ENCODE measurements at places on chromosomes 13 and 19.

- DNase-seq, result no peak
These were observed 147.0 kb upstream of the RNF113B start for GRCh38 chr13:98324105-98324504.

DNA sequence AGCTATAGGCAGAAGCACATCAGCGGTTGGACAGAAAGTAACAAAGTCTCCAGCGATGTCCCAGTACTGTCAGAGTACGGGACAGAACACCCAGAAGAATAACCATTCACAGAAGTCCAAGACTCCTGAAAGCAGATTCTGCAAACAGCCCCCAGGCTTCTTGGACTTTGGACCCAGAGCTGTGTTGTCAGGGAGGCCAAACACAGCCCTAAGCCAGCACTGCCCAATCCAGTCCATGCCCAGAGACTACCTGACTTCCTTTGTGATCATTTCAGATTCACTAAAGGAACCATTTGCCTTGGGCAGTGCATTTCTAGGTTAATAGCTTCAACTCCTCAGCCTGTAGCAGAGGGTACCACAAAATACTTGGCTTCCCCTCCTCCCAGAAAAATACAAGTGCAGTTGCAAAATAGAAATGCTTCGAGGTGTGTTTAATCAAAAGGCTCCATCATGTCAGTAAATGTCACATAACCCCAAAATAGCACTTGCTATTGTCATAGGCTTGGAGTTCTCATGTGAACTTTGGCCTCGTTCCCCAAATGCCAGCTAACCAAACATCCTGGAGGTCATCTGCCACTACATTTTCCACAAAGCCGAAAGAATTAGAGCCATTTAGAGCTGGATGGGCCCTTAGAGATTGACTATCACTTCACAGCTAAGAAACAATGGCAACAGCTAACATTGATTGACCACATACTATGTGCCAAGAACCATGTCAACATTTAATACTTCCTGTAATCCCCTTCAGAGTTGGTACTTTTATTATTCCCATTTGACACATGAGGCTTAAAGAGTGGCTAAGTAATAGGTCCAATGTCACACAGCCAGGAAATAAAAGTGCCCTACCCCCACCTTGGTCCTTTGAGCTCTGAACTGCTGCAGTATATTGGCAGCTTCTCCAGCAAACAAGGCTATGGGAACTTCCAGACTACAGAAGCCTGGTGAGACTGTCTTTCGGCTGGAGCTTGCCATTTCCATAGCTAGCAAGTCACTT lies 329.9 kb downstream of the FOXO1 start:
- DNase-seq, result no peak

DNA sequence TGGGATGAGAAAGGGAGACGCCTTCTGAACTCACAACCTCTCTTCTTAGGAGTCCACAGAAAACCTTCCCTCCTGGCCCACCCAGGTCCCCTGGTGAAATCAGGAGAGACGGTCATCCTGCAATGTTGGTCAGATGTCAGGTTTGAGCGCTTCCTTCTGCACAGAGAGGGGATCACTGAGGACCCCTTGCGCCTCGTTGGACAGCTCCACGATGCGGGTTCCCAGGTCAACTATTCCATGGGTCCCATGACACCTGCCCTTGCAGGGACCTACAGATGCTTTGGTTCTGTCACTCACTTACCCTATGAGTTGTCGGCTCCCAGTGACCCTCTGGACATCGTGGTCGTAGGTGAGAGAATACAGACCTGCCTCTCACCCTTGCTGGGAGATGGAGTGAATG lies 3.3 kb downstream of the KIR3DL3 start:
- no peak for DNase-seq

DNA sequence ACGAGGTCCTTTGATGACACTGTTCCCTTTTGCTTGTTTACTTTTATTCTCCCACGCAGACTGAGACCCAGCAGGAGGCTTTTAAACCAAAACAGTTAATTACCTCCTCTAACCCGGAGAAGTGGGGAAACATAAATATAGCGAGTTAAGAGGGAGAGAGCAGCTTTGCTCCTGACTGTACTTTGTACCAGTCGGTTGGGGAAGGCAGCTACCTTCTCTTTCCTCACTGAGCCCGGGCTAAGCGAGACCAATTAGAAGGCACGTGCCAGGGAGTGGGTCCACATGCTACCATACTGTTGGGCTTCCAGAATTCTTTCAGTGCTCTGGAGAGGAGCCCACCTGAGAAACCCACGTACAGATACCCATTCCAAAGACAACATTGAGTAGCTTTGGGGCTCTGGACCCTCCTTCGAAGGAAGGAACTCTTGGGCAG lies 124.2 kb downstream of the ZIC5 start:
- DNase-seq, result no peak

GRCh38 chr19:43504426-43505185 lies at the start of gene PHLDB3:
Gene PHLDB3, minus strand, starts transcription at chr19:43504746. Its CDS starts 628 bp downstream, at chr19:43504118.
- no peak for DNase-seq

- DNase-seq, result peak; percentile 62
These were observed 9.5 kb downstream of the NR2F6 start for GRCh38 chr19:17235971-17236777.

DNA sequence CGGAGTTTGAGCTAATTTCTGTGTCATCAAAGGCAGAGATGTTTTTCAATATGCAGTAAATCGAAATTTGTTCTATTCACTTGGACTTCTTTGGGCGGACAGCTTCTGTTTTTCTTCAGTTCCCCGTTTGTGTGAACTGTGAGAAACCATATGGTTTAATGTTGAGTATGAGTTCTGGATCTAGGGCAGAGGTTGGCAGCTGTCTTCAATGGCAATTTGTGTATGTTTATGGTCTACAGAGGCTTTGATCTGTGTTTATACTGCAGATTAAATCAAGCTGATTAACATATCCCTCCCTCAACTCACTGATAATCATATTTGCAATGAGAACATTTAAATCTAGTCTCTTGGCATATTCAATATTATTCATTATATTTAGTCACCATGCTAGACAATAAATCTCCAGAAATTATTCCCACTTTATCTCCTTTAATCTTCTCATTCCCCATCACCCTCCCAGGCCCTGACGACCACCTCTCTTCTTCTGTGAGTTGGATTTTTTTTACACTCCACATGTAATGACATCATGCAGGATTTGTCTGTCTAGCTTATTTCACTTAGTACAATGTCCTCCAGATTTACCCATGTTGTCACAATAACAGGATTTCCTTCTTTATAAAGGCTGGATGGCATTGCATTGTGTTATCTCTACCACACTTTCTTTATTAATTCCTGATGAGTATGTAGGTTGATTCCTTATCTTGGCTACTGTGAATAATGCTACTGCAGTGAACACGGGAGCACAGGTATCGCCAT lies 9.0 kb downstream of the ZNF331 start:
- DNase-seq, result no peak

- DNase-seq, result no peak
These were observed 440.9 kb downstream of the TSHZ3 start for GRCh38 chr19:30908262-30908771.

GRCh38 chr13:29707876-29708543 lies 112.5 kb upstream of the SLC7A1 start:
- peak; percentile 12 for DNase-seq

DNA sequence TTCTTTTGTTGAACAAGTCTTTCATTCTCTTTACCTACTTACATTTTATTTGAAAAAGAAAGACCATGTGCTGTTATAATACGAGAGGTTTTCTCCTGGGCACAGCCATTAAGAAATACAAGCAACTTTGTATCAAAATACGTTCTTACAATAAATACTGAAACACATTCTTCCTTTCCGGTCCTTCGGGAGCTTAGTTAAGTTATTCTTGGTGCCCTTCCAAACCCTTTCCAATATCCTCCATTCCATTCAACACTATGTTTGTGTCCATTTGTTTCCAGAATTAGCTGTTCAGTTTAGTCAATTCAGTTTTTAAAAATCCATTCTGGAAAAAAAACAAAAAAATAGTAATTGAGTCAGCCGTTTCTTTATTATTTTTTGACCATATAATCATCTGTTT lies 746.8 kb upstream of the SLC10A2 start:
- DNase-seq, result no peak

GRCh38 chr19:45800070-45800553 lies 7.5 kb upstream of the DMWD start:
- peak; percentile 44 for DNase-seq

GRCh38 chr13:39959497-39960144 lies 304.2 kb downstream of the COG6 start:
- no peak for DNase-seq

DNA sequence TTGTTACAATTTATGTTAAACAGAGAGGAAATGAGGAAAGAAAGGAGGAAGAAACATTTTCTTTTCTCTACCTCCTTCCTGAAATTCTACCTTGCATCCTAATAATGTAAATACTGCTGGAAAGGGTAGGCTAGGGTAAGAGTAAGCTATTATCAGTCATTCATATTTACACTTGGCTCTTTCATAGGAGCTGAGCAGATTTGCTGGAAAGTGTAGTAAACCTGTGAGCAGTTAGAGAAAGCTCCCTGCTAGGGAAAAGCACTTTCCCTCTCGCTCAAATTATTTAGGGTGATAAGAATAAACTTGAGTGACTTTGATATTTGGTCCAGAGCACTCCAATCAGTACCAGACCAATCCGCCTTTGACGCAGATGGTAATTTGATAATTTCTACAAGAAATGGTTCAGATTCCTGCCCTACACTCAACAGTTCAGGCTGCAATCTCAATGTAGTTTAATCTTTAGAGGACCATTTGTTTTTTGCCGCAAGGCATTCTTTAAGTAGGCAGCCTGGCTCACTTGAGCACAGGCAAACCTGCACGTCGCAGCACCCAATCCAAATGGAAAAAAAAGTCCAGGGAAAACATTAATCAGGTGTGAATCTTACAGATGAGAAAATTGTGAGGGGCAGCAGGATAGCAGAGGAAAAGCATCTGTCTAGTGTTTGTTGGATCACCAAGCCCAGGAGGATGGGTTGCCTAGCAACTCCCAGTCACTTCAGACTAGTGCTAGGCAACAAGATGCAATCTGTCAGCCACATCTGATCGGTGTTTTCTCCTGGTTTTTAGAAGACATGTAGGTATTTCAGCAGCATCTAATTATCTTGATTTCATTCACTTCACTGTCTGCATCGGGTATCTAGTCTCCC lies 68.6 kb upstream of the KL start:
- no peak for DNase-seq

GRCh38 chr13:113996081-113996911 lies 22.4 kb upstream of the C13orf46 start:
- no peak for DNase-seq

- DNase-seq, result no peak
These were observed 64.4 kb downstream of the RASA3 start for GRCh38 chr13:114067886-114068651.

DNA sequence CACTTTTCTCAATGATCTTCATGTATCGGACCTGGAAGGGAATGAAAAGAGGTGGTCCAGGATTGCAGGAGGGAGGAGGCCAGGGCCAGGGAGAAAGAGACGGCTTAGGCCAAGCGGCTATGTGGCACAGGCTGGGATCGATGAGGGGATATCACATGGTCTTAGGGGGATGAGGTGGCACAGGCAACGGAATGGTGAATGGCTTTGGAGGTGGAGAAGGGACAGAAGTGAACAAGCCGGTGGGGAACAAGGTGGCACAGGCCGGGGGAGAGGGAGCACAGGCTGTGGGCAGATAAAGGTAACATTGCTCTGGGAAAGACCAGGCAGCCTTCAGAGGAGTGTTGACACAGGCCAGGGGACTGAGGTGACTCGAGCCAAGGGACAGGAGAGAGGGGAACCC lies 5.7 kb upstream of the CDKN2D start:
- no peak for DNase-seq

DNA sequence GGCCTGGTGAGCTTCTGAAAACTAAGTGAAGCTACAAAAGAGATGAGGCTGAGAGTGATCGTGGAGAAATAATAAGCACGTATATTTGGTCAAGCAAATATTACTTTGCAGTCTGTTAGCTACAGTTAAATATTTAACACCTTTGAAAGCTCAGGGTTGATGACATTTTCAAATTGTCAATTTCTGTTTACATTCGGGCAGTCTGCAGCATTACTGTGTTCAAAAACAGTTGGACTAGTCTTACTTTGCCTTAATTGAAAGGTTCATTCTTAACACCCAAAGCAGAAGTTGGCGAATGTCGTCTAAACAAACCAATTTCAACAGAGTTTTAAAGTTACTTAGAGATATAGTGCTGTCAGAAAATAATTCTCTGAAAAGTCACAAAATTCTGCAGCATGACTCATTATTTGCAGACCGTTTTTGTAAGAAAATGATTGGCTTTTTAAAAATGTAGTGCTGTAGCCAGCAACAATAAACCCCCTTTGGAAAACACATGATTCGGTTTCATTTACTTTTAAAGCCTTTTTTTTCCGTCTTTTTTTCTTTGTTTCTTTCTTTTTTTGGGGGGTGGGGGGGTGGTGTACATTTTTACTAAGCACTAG lies 549.0 kb downstream of the GPC6 start:
- DNase-seq, result no peak

- DNase-seq, result no peak
These were observed 53.8 kb downstream of the ESD start for GRCh38 chr13:46743191-46743590.

DNA sequence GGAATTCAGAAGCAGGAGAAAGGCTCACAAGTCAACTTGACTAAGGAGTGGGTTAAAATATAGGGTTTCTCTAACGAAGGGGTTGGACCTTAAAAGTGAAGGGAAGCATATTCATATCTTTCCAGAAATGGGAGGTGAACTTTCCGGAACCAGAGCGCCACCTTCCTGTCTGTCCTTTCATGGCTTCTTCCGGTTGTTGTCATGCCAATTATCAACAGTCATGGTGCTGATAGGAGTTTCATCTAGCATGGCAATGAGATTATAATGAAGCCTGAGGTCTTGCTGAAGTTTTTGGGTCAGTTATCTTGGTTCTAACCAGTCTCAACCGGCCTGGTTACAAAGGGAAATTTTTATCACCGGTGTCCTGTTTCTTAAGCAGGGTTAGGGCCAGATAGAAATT lies 162.9 kb upstream of the NBEA start:
- DNase-seq, result peak; percentile 3

DNA sequence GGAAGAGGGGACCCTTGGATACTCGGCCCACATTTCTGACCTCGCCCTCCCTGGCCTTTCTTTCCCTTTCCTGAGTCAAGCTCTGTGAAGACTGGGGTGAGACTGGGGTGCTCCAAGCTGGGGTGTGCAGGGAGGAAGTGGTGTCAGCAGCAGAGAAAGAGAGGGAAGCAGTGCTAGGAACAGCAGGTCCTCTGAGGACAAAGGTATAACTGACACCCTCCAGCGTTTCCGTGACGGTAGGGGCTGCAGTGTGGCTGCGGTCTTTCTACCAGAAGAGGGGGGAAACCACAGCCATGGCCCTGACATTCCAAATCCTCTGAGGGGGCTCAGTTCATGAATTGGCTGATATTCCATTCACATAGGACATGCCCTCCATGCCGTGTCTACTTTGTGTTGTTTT lies 1.1 kb downstream of the KIR3DL2 start:
- DNase-seq, result no peak

GRCh38 chr19:43789029-43789428 lies 8.3 kb upstream of the KCNN4 start:
- DNase-seq, result no peak

GRCh38 chr19:58098682-58098998 lies 609 bp upstream of the ZSCAN18 start:
- no peak for DNase-seq

- DNase-seq, result no peak
These were observed 3.4 kb downstream of the CADM4 start for GRCh38 chr19:43636121-43636683.

All from H4 (cell line).